Fibroblast of pulmonary artery (primary cell): ENCODE measurements at places on chromosomes 13 and 19.
A peak's percentile ranks its signal among the peaks of the same experiment; 100 is the strongest.

DNA sequence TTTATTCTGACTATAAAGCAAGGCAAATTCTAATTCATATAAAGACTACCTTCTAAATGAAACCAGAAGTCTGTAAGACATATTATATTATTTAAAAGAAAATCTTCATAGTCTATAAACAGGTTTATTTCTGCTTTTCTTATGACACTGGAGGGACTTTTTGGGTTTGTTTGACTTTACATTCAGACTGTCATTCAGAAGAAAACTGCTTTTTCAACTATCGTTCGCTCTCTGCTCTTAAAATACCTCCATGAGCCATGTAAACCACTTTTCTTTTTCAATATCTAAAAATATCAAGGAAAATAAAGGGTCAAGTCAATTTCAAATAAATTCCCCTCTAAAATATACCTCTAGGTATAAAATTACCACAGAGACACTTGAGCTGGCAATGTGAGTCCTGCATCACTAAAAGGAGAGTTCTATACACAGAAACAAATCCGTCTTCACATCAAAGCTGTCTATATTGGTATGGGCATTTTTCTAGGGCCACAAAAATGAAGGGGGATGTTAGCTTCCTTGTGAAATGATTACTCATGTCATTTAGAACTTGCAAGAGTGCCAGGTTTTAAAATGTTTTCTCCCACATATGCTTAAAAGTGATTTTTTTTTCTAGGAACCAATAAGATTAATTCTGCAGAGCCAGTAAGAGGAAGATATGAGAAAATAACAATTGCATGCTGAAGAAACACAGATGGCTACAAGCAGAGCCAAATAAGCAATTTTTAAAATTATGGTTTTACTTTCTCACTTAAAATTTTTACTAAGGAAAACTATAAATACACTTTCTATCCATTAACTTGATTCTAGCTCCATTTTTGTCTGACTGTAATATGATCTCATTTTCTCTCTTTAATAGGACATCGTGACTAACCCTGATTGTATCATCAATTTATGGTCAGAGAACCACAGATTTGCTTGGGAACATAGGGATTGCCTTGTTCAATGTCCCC lies 181.8 kb downstream of the TBC1D4 start:
- peak; percentile 39 for DNase-seq

GRCh38 chr19:2239771-2240770 lies 3.4 kb downstream of the SF3A2 start:
- peak; percentile 57 for DNase-seq

DNA sequence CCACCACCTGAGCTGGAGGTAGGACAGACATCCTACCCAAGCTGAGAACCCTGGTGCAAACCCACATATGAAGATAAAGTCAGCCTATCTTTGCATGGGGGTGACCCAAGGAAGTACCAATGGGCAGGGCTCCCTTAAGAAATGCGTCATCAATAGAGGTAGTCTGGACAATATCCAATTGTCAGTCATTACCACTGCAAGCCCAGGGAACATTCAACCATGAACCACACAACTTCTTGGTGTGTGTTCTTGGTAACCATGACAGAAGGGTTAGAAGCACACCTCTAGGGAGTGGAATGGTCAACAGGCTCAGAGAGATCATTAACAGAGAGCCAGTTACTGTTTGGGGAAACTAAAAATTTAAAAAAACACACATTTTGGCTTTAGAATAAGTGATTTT lies 34.7 kb upstream of the DOCK9 start:
- no peak for DNase-seq

DNA sequence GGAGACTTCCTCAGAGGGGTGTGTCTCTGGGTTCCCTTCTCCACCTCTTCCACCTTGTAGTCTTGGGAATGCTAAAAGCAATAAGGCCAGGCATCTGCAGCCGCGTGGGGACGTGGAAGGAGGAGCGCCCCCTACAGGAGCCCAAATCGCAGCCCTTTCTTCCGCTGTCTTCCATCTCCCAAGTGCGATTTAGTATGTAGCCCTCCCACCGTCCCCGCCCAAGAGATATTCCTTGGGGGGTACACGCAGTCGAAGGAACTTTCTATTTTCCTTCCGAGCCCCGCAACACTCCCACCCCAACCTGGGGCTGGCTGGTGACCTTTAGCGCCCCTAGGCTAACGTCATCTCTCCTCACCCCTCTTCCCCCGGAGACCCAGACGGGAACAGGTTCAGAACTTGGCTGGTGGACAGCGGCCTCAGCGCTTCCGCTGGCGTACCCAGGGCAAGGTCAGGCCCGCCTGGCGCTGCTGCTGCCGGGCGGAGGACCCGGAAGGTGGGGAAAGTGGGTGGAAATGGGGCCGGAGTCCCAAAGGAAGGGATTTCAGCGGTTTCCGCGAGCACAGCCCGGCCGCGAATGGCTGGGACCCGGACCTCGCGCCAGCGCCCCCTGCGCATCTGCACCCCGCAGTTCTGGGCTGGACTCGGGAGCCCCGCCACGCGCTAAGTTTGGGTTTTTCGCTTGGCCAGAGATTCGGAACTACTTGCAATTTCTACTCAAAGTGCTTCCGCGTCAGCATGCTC lies 2.1 kb upstream of the PCDH8 start:
- DNase-seq = peak; percentile 53

GRCh38 chr13:44748439-44748838 lies 172.3 kb upstream of the TSC22D1 start:
- no peak for DNase-seq
